ENCODE measurements at places on chromosomes 4 and X. TPM values are rescaled to one million over a fixed set of nuclear protein-coding genes. Genes with fewer than 3 reads are reported as not detected.

DNA sequence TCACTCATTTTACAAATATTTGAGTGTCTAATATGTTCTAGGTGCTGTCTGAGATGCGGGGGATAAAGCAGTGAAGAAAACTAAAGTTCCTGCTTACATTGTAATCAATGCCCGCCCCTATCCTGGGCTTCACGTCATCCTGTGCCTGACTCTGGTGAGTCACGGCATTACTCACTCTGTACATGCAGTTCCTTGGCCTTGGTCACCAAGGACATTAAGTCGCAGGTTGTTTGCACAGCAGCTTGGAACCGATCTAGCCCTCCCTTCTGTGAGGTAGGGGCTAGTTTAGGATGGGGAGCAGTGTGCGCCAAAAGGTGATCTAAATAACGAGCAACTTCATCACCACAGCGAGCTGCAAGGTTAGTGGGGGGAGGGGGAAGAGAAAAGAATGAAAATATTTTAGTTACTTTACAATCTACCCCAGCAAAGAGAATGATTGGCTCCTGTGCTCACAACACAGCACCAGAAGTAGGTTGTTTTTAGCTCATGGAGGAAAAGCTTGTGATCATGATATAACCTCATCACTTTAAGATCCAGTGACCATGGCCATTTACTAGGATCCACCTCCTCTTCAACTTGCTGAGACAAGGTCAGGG, 48.0 kb upstream of the HDAC8 start:
- peak; percentile 33 for DNase-seq

- no peak for DNase-seq
Observed at GRCh38 chr4:53855581-53856250, 208.7 kb downstream of the CHIC2 start.

The ZXDB gene
- 6.6 TPM for total RNA-seq

GRCh38 chrX:15853586-15854079, 980 bp downstream of the AP1S2 start:
- DNase-seq: no peak

DNA sequence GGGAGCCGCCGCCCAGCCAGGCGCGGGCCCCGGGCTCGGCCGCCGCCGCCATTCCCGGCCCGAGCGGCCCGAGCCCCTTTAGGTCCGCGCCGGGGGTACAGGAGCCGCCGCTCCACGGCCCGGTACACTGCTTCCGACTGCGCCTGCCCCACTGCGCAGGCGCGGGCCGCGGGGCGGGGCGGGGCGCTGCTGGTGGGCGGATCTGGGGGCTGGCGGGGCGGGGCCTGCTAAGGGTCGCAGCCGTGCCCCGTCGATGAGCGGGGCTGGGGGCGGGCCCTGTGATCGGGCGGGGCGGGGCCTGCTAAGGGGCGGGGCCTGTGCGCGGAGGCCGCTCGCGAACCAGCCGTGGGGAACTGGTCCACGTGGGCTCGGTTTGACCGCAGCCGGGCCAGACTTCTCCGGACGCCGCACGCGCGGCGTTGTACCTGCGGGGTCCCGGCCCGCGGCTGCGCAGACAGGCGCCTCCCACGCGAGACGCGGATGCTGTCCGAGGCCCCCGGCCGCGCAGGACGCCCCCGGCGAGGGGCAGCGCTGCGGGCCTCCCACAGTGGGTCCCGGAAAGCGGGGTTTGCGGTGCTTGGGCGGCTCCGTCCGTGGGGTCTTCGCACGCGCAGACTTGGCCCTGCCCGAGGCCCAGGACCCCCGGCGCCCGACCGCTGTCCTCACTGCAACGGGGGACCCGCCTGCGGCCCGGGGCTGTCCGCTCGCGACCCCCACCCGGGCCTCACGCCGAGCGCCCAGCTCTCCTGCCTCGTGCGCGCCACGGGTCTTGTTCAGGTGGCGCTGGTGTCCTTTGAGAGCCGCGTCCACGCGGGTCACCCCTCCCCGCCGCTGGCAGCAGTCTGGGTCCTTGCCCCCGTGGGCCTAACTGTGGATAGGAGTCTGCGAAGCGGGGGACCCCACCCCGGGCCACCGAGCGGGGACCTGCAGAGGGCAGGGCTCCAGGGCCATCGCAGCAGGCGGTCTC, at the start of gene DGKQ:
DGKQ (minus strand) TSS at position 139 of the 967 bp plus-strand sequence; CDS start at position 52, 87 bp downstream.
- DNase-seq: peak; percentile 88

Data from psoas muscle (tissue), 8 donors.